ENCODE measurements at places on chromosomes 3 and 15. TPM values are rescaled to one million over a fixed set of nuclear protein-coding genes. Genes with fewer than 3 reads are reported as not detected.

The CPN2 gene
- total RNA-seq = not detected

The RAD51 gene
- total RNA-seq = 0.82 TPM

The LNP1 gene
- 11.0 TPM for total RNA-seq

The KPNA1 gene
- total RNA-seq = 46.5 TPM

The ARGFX gene
- not detected for total RNA-seq

The KIF7 gene
- total RNA-seq = 4.9 TPM

The GRIP2 gene
- total RNA-seq = 8.2 TPM

The TGFBR2 gene
- 4.5 TPM for total RNA-seq

The PCOLCE2 gene
- total RNA-seq = 6.9 TPM

The DAZL gene
- not detected for total RNA-seq

The TJP1 gene
- 40.8 TPM for total RNA-seq

The RPL35A gene
- 1,311 TPM for total RNA-seq

The IMPG2 gene
- total RNA-seq = 3.3 TPM

The CLDN16 gene
- 1.6 TPM for total RNA-seq

The MKRN2OS gene
- total RNA-seq = not detected

The ZNF774 gene
- total RNA-seq = 4.5 TPM

The CCDC13 gene
- 2.4 TPM for total RNA-seq

The CPEB1 gene
- total RNA-seq = 2.0 TPM

The HTR3D gene
- not detected for total RNA-seq

The ACKR4 gene
- not detected for total RNA-seq

The C3orf49 gene
- not detected for total RNA-seq

The ECE2 gene
- total RNA-seq = 3.7 TPM

The FGD5 gene
- total RNA-seq = 2.9 TPM

The GOLGA8O gene
- under 0.01 TPM for total RNA-seq

The PEX5L gene
- total RNA-seq = 40.8 TPM

The CCR2 gene
- 0.41 TPM for total RNA-seq

The CATSPER2 gene
- 5.3 TPM for total RNA-seq

The ONECUT1 gene
- not detected for total RNA-seq

The AADACL2 gene
- not detected for total RNA-seq

The LDHAL6B gene
- not detected for total RNA-seq

The CCR5 gene
- under 0.01 TPM for total RNA-seq

The NLGN1 gene
- 59.1 TPM for total RNA-seq

The SNURF gene
- 34.2 TPM for total RNA-seq

The PEX11A gene
- total RNA-seq = 12.6 TPM

The GOLGA8S gene
- total RNA-seq = not detected

The NECTIN3 gene
- total RNA-seq = 157 TPM

The MORC1 gene
- total RNA-seq = under 0.01 TPM

The RAB5A gene
- total RNA-seq = 74.2 TPM

The CCDC54 gene
- total RNA-seq = not detected

The SUSD5 gene
- total RNA-seq = 2.0 TPM
